ENCODE measurements at places on chromosomes 5 and 9.

DNA sequence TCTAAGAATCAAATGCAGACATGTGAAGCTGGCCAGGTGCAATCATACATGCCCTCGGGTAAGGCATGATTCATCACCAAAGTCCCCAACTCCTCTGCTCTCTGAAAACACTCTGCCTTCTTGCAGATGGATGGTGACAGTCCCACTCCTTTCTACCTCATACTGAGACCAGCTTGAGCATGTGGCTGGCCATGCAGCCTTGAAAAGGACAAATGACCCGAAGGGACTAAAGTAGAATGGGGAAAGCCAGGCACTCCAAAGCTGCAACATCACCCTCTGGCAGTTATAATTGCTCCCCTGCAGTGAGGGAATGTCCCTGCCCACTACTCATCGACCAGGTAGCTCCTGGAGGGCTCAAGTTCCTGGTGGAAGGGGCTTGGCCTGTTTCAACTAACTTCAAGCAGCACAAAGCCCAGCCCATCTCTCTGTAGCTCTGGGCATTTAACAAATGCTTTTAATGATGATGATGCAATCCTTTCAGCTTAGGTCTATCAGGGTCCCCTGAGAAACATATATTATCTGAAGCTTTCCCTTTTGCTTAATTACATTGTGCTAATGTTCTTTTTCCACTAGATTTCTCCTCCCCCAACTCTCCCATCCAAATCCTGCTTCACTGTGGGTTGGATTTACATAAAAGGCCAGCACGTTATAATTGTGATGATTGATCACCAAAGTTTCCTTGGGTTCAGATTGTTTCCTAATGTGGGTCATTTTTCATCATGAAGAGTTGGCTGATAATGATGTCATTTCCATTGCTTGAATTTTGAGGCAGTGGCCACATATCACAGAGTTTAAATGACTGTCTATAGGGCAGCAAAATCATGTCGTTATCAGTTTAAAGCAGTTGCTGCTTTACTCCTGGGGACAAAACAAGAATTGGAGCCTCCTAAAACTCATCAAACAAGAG lies 436.5 kb upstream of the SLC30A5 start:
- no peak for DNase-seq

DNA sequence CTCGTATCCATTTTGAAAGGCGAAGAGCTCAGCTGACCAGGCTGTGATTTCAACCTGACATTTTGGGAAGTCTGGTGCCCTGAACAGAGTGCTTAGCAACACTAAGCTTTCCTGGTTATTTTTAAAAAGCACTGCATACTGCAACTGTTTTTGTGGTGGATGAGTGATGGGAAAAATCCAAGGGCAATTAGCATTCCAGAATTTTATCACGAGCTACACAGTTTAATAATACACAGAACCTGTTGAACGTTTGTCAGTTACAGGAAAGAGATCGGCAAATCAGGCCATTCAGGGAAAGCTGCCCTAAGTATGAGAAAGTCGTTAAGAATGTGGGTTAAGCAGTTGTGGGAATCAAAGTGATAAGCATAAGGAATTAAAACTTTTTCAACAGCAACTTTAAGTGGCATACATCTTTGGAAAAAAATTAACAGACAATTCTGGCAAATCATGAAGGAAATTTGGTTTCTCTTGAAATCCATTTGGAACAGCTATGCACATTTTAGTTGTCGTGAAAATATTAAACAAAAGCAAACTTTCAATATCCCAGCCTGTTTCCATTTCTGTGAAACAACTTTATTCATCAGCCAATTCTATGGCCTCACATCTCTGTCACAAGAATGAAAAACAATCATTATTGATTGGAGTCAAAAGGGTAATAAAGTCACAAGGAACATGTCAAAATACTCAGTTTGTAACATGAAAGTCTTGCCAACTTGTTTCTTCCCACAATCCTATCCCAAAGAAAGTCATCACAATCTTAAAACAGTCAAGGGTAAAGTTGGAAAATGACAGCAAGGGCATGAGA lies 25.7 kb downstream of the PUM3 start:
- DNase-seq = no peak

DNA sequence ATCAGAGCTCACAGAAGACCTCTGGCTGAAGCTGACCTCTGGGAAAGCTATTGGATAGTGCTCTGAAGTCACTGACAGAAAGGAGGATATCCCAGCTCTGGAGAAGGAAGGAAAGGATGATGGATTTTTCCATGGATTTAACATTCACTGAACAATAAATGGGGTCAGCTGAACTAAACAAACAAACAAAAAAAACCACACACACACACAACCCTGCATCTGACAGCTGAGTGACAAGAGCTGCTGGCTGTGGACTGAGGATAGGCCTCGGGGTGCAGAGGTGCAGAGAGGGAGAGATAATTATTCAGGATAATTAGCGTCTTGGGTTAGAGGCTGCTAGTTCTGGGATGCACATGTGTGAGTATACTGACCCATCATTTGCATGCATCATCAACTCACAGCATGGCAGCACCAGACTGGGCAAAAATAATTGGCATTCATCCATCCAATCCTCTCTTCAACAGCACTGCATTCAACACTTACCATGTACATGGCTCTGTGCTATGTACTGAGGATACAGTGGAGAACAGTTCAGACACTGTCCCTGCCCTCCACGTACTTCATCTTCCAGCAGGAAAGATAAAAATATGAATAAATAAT lies 131.4 kb upstream of the TRIM32 start:
- DNase-seq = no peak

DNA sequence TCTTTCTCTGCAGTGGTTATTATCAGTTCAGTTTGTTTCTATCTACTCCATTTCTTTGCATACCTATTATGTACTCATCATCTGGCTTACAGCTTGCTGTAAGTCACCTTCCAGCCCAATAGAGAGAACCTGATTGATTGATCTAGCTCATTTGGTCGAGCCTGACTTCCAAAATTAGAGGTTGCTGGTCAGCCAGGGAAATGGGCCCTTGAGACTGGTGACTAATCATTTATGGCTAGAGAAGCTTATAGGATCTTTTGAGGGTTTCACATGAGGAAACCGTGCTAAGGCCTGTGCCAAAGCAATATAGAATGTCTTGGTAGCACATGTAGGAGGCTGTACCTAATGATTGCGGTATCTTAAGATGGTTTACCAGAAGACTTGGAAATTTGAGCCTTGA lies 5.8 kb downstream of the SREK1 start:
- no peak for DNase-seq

- DNase-seq = no peak
Measured at GRCh38 chr5:31962351-31962751, 211.8 kb downstream of the GOLPH3 start.

- DNase-seq = peak; percentile 53
Measured at GRCh38 chr9:27572918-27573633, at the start of gene C9orf72. C9orf72 (minus strand) TSS chr9:27573481; CDS start chr9:27567120, 6,361 bp downstream.

GRCh38 chr9:135506327-135507103 lies 6.0 kb downstream of the MRPS2 start:
- no peak for DNase-seq

- DNase-seq = no peak
Measured at GRCh38 chr9:97985058-97985861, 2.1 kb downstream of the ANP32B start.

DNA sequence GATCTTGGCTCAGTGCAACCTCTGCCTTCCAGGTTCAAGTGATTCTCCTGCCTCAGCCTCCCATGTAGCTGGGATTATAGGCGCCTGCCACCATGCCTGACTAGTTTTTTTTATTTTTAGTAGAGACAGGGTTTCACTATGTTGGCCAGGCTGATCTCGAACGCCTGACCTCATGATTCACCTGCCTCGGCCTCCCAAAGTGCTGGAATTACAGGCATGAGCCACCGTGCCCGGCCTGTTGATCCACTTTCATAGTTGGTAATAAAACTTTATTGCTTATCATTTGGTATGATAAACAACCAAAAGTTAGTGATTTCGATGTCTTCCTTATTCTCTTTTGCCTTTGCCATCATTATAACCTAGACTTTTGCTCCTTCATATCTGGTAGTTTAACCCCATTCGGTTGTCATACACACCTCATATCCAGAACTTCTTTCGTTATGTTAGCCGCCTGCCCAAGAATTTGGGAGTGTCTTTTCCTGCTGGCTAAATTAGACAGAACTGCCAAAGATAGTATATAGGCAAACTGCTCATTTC lies 45.0 kb downstream of the UBE2R2 start:
- DNase-seq = no peak

- DNase-seq = peak; percentile 6
Measured at GRCh38 chr5:104265531-104266140, 703.0 kb upstream of the NUDT12 start.

- DNase-seq = no peak
Measured at GRCh38 chr5:135602882-135603721, 24.3 kb upstream of the CXCL14 start.

GRCh38 chr5:89353837-89354551 lies 471.0 kb upstream of the MEF2C start:
- DNase-seq = no peak

- DNase-seq = no peak
Measured at GRCh38 chr5:141439411-141440141, 9.3 kb downstream of the PCDHGA12 start.

GRCh38 chr5:149024477-149024876 lies 38.4 kb downstream of the SH3TC2 start:
- no peak for DNase-seq

DNA sequence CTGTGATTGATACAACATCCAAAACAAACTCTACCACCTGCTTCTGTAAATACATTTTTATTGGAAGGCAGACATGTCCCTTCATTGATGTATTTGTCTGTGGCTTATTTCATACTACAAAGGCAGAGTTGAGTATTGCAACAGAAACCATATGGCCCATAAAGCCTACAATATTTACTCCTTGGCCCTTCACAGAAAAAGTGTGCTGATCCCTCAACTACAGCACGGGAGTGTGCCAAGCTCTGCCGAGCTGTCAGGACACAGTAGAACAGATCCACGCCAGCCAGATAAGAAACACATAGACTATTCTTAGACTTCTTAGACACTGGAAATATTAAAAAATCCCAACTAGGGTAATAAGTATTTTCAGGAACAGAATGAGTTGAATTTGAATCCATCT lies 13.2 kb downstream of the TICAM2 start:
- DNase-seq = no peak

DNA sequence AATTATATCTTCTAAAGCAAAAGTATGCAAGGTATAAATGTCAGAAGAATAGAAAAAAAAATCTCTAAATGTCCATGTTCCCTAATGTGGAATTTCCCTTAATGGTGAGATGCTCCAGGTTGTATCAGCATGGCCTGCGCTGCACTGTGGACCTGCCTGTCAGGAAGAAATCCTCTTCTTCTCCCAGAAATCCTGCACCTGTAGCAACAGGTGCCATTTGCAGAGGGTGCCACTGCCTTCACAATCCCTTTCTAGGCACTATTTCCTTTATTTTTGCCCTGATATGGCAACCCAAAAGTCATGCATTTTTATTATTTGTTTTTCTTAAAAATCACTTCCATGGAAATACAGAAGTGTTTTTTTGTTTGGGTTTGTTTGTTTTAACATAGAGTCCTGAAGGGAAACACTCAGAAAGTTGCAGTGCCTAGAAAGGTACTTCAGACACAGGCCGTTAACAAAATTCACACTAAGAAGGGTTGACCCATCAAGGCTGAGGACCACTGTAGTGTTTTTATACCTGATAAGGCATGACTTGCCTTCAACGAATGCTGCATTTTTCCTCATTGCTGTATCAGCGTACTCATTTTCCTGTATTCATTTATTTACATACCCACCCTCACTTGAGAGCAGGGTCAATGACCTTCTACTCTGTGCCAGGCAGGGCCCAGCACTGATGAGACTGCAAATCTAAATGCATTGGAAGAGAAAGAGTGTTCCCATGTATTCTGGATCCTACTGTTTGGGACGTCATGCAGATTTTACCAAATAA lies 177.8 kb downstream of the SNX18 start:
- no peak for DNase-seq

GRCh38 chr9:99169086-99169485 lies 52.7 kb downstream of the ALG2 start:
- DNase-seq = no peak

DNA sequence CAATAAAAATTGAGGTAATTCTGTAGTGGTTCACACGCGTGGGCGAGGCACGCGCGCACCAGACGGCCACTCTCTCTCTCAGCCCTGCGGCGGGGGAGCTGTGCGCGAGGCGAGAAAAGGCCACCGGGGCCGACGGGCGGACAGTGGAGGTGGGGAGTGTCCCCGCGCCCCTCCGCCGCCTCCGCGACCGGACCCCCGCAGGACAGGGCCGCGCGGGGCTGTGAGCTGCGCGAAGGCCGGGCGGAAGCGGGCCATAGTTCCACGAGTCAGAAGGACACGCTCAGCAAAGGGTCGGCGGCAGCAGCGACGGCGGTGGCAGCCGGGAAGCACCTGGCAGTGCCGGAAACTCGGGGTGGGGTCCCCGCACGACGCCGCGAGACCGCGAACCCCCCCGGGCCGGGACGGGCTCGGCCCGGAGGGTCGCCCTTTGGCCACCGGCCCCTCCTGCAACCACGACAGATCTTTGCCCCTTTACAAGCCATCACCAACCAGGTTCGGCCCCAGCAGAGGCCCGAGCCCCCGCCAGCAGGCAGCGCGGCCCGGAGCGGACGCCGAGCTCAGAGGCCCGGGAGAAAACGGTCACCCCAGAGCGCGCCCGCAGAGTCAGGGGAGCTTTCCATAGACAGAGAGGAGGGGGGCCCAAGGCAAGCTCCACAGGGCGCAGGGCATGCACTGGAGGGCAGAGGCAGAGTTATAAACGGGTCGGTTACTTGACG lies 60.9 kb downstream of the ZNF354C start:
- DNase-seq = no peak

DNA sequence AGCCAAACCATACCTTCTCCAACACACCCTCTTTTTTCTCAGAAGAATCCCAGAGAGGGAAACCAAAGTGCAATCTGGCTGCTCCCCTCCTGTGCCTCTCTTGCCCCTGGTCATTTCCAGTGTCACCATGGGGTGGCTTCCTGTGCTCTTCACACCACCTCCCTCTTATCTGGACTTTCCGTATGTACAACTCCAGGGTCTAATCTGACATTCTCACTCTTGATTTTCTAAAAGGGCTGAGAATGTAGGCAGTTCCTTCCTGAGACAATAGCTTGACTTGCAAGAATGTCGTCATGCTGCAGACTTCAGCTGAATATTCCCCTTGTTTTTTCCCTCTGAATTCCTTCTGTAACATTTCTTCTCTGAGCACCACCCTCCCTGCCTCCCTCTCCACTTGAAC lies 110.2 kb downstream of the FBXL7 start:
- no peak for DNase-seq

GRCh38 chr5:10631316-10631996 lies 67.6 kb downstream of the ANKRD33B start:
- no peak for DNase-seq

Measured in COLO829 (cell line).